Karpas-422 (cell line): ENCODE measurements at places on chromosomes 3 and 15. TPM values are rescaled to one million over a fixed set of nuclear protein-coding genes. Genes with fewer than 3 reads are reported as not detected.

GRCh38 chr3:143924522-143925285 lies 46.9 kb upstream of the DIPK2A start:
- no peak for DNase-seq

GREM1 gene
- total RNA-seq, result not detected in 2 replicates

DNA sequence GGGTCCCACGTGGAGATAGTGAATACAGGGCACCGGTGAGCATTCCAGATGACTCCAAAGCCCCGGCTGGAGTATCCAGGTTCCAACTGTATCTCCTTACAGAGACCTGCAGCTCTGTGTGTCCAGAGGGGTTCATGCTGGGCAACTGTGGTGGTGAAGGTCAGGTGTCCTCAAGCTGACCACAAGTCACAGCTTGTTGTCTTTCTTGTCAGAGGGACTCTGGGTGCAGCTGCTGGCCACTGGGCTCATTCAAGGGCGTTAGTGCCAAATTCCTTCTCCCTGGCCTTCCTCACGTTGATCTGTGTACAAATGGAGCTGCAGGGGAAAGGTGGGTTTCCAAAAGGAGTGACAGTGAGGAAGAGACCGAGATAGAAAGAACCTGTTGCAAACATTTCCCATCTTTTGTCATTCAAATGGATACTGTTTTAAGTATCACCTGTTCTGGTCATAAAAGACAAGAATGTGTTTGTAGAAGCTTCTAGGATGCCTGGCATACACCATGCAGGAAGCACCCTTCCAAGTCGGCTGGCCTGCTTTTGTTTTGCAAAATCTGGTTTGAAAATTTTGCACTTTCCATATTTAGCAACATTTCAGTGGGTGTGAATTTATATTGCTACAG lies 52.5 kb downstream of the CEMIP start:
- DNase-seq, result no peak

- no peak for DNase-seq
Observed at GRCh38 chr15:59273234-59273633, 66.6 kb downstream of the LDHAL6B start.

LRRIQ4 gene
- 0.07 and 0.22 TPM in 2 replicates for total RNA-seq

DNA sequence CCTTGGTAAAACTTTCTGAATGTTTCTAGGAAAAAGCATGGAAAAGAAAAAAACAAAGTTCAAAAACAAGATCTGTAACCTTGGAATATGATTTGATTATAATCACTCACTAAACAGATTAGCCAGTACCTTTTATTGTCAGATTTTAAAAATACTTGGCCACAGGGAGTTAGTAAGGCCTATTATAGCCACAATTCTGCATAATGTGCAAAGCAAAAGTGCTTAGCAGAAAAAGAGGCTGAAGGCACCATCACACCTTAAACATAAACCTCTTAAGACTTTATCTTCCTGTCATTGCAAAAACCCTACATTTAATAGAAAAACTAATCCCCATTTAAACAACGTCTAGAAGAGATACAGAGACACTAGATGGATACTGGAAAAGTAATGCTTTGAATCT lies 41.8 kb downstream of the CHSY1 start:
- DNase-seq, result no peak

BBX gene
- total RNA-seq, result 81.8 and 109 TPM in 2 replicates

GRCh38 chr15:39587096-39587721 lies 6.3 kb downstream of the THBS1 start:
- no peak for DNase-seq

TRH gene
- not detected in 2 replicates for total RNA-seq

DNA sequence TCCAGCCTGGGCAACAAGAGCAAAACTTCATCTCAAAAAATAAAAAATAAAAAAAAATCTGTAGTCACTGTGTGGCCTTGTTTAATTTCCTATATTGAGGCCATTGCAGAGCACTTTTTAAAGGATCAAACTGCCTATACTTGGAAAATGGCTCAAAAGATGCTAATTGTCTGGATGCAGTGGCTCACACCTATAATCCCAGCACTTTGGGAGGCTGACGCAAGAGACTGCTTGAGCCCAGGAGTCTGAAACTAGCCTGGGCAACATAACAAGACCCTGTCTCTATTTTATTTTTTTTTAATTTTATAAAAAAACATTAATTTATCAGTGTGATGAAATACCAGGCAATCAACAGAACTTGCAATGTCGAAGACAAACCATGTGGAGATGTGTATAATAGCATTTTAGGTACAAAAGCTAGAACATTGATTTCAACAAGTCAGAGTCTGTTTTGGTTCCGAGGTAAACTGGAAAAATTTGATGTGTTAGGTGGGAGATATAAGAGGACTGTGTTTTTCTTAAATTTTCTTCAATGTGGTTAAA lies 47.0 kb upstream of the SETD2 start:
- no peak for DNase-seq

DNA sequence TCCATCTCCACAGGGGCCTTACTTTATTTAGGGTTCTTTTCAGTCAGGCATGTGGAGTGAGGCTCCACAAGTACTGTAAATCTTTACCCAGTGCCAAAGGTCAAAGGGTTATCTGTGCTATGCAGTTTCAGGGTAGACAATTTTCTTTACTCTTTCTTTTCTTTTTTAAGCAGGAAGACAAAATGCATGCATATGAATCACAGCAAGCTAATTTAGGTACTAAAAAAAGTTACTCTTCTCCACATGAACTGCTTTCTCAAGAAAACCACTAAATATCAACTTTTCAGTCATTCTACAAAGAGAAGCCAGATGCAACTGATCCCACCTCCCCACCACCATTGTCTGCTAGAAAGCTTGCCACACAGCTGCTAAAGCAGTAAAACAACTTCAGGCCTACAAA lies 73.3 kb upstream of the PYGO1 start:
- DNase-seq, result no peak
